ENCODE measurements at places on chromosomes 3 and 15.
A peak's percentile ranks its signal among the peaks of the same experiment; 100 is the strongest.

DNA sequence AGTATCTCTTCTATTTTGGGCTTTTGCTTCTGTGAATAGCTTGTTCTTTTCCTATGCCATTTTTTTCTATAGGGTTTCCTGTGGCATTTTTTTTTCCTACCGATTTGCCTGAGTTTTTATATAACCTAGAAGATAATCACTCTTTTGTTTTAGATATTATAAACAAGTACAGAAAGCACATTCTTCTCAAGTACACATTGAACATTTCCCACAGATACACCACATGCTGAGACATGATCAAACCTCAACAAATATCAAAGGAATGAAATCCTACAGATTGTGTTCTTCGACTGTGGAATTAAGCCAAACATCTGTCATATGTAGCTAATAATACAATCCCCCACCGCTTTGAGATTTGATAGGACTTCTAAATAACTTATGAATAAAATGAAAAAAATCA, 9.1 kb upstream of the FEM1B start:
- no peak for DNase-seq

DNA sequence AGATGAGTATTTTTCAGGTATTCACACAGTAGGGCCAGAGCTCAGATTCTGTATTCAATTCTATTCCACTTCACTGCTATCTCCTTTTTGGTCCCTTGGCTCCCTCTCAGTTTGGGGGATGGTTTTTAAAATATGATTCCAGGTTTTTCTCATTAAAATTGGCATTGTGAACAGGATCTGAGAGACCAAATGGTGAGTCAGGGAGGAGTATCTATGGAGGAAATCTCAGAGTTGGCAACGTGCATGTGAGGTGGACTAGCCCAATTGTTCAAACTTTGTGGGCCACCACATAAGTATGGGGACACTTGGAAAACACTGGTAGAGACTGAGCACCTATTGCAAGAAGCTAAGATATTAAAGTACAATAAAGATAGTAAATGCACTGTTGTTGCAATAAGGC, 53.9 kb upstream of the TTC14 start:
- DNase-seq: no peak

- DNase-seq: no peak
These were observed 328.3 kb downstream of the RYR3 start for GRCh38 chr15:33639051-33639450.

- no peak for DNase-seq
These were observed 75.1 kb downstream of the GRM7 start for GRCh38 chr3:6935970-6936369.

DNA sequence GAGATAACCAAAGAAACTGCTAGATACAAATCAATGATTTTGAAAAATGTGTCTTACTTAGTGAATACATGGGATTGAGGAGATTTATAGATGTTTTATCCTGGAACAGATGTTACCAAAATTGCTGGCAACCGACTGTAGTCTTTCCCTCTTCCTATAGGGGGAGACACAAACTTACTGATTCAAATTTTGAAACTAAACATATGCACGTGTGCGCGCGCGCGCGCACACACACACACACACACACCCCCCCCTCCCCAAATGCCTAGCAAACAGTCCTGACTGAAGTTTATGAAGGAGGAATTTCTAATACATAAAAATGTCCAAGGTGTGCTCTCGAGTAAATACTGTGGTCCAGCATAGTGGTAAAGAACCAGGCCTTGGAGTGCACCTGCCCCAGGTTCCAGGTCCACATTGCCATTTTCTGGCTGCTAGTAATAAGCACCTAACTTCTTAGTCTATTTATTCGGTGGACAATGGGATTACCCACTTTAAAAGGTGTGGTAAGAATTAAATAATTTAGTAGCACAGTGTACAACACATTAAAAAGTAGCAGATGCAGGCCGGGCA, 18.5 kb upstream of the C3orf62 start:
- peak; percentile 57 for DNase-seq

DNA sequence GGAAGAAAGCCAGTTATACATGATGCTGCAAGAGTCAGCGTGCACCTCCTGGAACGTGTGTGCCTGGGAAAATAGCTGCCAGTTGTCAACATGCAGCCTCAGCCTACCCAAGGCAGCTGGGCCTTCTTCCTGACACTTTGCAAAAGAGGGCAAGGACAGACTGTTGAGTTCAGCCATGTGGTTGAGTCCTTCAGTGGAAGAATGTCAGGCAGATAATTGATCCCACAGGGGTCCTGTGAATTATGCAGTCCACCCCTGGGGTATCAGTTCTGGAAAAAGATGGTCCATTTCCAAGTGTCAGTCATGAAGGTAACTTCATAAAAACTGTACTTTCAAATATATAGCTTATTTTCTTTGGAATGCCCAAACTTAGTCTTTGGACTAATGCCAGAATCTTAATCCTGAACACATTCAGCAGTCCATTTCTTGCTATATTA, 79.6 kb downstream of the ARNT2 start:
- no peak for DNase-seq

DNA sequence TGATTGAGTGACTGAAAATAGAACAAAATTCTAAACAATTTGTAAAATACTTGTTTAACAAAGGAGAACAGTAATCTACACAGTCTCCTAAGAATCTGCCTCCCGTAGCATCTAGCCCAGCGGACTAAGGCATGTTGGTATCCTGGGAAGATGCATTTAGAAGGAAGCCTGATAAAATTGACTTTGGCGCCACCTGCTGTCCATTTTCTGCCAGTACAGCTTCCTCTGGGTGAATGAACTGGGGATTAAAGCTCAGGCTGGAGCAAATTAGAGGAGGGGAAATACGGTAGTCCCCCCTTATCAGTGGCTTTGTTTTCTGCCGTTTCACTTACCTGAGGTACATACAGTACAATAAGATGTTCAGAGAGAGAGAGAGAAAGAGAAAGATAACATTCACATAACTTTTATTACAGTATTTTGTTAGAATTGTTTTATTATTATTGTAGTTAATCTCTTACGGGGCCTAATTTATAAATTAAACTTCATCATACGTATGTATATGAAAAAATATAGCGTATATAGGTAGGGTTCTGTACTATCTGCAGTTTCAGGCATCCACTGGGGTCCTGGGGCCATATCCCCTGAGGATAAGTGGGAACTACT, 191.6 kb downstream of the GAP43 start:
- DNase-seq: peak; percentile 61

DNA sequence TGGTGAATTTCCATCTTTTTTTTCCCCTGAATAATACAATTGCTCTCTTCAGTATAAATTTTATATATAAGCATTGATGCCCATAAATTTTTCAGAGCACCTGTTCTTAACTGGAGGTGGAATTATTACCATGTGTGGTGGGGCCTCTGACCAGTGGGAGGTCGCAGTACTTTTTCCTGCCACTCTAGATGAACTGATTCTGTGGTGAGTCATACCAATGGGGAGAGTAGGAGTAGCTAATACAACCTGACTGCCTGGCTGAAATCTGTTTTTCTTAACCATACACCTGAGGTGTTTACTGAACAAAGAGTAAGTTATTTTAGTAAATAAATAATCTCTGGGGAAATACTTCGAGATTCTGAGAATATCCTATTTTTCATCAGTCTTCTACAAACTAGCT, 67.2 kb downstream of the UNC13C start:
- no peak for DNase-seq

DNA sequence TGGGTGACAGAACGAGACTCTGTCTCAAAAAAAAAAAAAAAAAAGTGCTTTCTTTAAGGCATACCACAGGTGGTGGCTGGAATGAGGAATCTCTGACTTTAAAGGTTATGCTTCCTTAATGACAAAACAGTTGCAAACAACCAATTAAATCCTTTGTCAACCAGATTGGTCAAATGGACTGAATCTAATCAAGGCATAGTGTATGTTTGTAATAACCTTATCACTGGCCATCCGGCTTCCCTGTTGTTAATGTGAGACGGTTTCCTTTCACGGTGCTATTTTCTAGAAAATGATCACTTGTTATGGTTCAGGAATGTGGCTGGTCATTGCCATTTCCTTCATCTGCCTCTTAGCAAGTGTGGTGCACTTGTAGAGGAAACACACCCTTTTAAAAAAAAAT, 75.9 kb downstream of the FLNB start:
- DNase-seq: no peak

DNA sequence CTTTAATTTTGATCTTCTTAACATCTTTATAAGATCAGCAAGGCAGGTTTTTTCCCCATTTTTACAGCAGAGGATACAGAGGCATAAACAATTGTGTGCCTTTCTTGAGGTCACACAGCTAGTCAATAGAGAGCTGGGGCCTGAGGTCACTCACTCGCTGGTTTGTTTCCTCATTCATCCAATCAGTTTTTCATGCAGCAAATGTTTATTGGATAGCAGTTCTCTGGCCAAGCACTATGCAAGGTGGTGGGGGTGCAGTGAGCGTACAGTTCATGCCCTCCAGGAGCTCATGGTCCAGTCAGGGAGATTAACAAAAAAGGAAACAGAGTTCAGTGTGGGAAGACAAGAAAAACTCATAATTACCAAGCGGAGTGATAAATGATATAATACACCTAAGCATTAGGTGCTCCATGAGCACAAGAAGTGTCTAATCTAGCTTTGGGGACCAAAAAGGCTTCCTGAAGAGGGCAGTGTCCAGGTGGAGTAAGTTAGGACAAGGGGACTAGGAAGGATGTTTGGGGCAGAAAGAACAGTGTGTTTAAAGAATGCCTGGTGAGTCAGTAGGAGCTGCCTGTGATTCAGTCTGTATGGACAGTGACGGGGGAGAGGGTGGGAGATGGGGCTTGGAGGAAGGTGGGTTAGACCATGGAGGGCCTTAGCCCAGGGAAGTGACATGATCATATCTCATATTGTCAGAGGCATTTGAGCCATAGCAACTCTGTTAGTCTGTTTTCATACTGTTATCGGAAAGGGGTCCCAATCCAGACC, 29.3 kb downstream of the MAP2K5 start:
- no peak for DNase-seq

DNA sequence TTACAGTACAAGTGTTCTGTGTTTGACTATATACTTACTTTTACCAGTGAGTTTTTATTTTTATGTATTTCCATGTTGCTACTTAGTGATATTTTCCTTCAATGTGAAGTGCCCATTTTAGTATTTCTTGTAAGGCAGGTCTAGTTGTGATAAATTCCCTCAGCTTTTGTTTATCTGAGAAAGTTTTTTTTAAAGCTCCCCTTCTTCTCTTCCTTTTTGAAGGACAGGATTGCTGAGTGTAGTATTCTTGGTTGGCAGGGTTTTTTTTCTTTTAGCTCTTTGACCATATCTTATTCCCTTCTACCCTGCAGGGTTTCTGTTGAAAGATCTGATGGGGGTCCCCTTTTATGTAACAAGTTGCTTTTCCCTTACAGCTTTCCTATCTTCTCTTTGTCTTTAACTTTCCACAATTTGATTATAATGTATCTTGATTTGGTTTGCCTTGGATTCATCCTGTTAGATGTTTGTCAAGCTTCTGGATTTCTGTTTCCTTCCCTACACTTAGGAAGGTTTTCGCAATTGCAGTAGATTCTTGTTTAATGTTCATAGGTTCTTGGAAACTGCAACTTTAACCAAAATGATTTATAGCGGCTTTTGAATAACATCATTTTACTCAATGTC, 7.9 kb downstream of the PLAAT1 start:
- DNase-seq: no peak

- peak; percentile 8 for DNase-seq
These were observed 27.1 kb downstream of the FILIP1L start for GRCh38 chr3:100087198-100087597.

DNA sequence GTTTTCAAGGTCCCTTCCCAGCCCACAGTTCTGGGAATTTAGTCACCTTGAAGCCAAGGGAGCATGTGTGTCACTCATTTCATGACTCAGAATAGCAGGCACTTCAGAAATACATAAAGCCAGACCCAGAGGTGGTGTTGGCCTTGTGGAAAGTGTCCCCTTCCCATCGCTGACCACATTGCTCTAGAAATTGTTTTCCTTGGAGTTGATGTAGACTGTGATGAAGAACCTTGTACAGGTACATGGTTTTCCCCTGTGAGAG, 158.8 kb downstream of the SLCO3A1 start:
- DNase-seq: no peak

DNA sequence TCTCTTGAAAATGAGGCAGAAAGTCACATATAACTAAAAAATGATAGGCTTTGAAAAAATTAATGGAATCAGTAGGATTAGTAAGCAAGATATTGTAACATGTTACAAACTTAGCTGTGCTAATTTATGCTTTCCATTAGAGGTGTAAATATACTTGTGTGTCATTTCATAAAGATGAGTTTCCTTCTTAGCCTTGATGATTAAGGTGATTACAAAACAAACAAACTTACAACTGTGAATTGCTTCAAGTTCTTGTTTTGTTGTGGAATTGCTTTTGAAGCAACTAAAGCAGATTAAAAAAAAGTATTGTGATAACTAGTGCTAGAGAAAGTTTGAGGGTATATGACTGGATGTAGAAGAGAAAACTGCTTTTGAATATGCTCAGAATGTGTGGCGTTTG, 87.9 kb downstream of the DIPK2A start:
- DNase-seq: no peak

DNA sequence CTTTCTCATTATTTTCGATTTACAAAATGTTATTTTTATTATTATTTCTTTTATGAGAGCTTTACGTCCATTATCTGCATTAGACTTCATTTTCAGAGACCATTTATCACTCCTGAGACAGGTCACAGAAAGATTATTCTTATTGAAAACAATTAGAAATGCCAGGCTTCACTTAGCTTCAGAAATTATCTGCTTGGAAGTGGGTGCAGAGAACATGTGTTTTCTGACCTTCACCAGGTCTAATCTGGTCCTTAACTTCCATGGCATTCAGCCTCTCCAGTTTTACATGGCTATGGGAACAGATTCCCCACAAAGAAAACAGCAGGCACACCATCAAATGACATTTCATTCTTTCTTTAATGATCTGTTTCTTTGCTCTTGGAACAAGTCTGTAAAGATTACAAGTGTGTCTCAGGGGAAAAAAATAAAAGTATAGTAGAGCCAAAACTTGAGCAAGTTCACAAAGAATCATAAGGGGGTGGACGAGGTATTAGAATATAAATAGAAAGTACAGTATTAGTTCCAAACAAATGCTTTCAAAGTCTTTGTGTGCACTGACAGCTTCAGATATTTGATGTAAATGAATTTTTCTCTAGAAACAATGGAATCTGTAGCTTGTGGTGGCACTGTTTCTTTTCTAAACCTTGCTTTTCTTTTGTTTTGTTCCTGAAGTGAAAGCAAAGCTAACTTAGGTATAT, 294.2 kb upstream of the MEIS2 start:
- no peak for DNase-seq

DNA sequence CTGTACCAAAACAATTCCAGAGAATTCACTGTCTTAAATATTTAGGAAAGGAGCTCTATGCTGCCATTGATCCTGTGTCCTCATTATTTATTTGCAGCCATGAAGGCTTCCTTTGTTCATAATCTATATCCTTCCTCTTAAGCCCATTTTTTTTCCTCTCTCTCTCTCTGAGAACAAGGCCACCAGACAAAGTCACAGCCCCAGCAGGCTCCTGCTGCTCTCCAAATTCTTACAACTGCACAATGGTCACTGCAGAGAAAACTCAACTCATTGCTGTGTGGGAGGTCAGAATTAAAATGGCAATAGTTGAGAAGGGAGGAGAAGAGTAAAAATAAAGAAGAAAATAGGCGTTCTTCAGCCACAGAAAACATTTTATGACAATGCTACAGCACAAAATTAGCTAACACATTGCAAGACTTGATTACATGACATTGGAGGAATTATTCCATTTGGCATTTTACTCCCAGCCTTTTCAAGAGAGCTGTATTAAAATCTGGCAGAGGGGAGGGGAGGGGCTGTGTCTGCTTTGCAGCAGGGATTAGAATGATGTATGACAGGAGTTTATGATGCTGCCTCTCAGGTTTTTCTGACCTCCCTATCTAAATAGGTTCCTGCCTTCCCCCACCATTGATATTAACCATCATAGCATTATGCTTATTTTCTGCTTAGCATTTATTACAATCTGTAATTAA, 399.7 kb upstream of the THBS1 start:
- DNase-seq: no peak
